ENCODE measurements at places on chromosomes 7 and 10. TPM values are rescaled to one million over a fixed set of nuclear protein-coding genes. Genes with fewer than 3 reads are reported as not detected.

RARRES2 gene
- total RNA-seq, result 1,813 TPM

DNA sequence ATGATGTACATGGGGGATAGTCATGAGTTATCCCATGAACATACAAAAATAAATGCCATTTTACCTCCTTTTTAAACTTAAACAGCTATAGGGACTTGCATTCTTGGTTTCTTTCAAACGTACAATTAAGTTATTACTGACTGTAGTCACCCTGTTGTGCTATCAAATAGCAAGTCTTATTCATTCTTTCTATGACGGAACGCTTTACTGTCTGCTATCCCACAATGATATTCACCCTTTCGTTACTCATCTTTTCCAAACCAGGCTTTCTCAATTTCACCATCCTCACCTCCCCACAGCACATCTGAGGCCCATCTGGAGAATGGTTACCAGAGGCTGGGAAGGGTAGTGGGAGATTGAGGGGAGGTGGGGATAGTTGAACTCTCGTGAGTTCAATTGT, 218.8 kb downstream of the PHF14 start:
- H3K36me3 ChIP-seq, result no peaks in the 10 kb centered on the region
- H3K4me1 ChIP-seq, result peaks cover 10% of the 10 kb centered on the region
- no peak overlapping the region for H3K4me3 ChIP-seq

PNLIPRP3 gene
- total RNA-seq, result not detected

C10orf62 gene
- not detected for total RNA-seq

TSPAN15 gene
- 12.2 TPM for total RNA-seq
